ENCODE measurements at places on chromosomes 16 and 17. TPM values are rescaled to one million over a fixed set of nuclear protein-coding genes. Genes with fewer than 3 reads are reported as not detected.
A peak's percentile ranks its signal among the peaks of the same experiment; 100 is the strongest.

DNA sequence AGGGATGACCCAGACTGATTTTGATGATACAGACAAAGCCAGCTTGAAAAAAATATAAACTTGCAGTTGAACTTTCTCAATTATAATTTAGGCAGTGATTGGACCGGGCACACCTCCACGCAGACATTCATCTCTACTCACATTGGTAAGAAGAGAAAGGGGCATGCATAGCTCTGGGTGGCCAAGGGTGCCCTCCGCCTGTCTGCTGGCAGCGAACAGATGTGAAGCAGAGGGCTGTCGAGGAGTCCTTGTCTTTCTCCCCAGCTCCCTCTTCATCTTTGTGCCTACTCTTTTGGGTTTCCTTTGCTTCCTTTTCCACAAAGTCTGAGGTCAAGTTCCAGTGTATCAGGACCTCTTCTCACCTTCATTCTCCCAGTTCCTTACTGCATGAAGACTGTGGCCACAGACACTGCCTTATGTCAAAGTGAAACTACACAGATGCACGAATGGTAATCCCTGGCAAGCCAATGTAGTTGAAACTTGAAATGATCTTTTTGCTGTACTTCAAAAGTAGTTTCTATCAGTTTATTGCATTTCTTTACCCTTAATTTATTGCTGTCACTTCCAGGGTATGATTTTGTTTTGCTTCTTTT, 343.7 kb upstream of the SOX9 start:
- ATAC-seq: no peak

DNA sequence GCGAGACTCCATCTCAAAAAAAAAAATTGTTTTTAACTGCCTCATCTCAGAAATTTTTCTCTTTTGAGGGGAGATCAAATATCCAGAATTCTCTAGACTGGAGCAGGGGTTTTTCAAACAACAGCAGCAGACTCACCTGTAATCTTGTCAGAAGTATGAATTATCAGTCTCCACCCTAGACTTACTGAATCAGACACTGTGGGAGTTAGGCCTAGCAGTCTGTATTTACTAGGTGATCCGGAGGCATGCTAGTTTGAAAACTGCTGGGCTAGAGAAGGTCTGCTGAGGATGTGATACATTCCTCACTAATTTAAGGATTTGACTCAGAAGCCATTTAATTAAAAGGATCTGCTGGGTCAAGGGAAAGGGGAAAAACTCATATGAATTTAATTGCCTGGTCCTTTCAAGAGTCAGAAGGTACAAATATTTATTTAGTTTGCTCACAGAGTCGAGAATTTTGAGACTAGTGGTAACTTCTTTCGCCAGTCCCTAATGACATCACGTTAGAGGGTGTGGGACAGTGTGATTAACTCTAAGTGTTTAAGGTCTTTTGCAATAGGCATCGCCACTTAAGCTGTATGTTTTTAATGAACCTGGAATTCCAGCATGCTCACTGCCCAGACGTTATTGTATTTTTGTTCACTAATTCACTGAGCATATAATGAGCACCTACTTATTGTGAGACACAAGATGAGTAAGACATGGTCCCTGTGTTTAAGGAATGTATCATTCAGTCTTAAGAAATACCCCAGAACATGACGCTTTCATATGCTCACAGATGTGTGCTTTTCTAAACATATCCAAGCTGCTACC, 14.2 kb downstream of the ATP6V0A1 start:
- ATAC-seq: peak; percentile 93

DNA sequence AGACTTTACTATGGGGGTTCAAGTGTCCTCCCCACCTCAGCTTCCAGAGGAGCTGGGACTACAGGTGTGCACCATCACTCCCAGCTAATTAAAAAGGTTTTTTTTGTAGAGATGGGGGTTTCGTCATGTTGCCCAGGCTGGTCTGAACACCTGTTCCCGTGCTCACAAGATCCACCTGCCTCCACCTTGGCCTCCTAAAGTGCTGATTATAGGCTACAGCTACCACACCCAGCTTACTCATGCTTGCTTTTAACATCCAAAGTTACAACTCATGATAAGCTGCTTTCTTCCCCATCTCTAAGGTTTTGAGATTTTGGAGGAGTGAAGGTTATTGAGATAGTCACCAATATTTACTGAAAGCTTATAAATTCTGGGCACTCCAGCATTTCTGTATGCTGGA, 2.6 kb downstream of the NUP88 start:
- peak; percentile 17 for ATAC-seq

DNA sequence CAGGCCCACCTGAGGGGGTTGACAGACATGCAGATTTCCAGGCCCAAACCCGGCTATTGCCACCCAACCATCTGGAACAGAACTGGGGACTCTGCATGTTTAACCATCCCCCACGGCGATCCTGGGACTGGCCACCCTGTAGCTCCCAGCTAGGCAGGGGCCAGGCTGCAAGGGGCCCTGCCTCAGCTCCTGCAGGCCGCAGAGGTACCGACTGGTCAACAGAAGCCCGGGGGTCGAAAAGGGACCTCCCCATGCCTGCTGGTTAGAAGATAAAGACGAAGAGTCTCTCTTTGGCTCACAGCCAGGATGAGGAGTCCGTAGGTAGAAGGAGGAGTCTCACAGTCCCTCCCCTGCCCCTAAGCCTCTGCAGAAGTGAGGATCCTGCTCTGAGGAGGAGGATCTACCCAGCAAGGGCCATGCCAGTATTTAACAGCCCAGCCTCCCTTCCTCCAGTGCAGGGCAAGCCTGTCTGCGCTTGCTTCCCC, 223.4 kb upstream of the TNRC6C start:
- ATAC-seq: peak; percentile 32

DNA sequence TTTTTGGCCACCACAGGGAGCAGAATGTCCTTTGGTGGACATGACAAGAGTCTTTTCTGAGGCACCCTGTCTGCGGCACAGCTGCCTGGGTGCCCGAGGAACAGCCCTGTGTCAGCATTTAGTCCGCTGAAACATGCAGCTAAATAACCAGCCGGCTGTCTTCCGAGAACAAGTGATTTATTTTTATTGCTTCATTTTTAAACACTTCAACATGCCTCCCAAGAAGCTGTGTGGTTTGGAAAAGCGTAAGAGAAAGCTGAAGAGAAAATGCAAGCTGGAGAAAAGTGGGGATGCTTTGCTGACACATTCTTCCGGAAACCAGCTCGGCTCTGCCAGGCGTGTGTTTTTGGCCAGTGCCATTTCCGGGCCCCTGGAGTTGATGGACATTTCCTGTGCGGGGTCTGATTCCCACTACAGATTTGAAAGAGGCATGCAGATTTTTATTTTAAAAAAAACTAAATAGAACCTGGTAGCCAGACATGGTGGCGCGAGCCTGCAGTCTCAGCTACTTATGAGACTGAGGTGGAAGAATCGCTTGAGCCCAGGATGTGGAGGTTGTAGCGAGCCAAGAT, 94.7 kb downstream of the SEC14L1 start:
- no peak for ATAC-seq

- no peak for ATAC-seq
Observed at GRCh38 chr17:56038131-56038530, 115.1 kb upstream of the ANKFN1 start.

DNA sequence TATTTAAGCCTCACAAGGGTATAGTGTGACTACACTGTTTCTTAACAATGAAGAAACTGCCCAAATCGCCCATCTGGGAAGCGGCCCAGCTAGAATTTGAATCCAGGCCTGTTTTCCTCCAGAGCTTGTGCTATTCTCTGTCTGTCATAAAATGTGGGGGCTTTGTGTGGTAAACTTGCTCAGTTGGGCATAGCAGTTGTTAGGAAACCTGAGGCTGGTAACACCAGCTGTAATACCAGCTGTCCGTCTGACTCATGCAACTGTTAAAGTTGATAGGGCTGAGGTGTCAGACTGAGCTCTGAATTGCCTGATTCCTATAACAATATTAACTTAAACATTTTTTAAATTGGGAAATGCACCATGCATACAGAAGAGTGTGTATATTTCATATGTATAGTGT, 9.3 kb downstream of the NOD2 start:
- ATAC-seq: peak; percentile 16

DNA sequence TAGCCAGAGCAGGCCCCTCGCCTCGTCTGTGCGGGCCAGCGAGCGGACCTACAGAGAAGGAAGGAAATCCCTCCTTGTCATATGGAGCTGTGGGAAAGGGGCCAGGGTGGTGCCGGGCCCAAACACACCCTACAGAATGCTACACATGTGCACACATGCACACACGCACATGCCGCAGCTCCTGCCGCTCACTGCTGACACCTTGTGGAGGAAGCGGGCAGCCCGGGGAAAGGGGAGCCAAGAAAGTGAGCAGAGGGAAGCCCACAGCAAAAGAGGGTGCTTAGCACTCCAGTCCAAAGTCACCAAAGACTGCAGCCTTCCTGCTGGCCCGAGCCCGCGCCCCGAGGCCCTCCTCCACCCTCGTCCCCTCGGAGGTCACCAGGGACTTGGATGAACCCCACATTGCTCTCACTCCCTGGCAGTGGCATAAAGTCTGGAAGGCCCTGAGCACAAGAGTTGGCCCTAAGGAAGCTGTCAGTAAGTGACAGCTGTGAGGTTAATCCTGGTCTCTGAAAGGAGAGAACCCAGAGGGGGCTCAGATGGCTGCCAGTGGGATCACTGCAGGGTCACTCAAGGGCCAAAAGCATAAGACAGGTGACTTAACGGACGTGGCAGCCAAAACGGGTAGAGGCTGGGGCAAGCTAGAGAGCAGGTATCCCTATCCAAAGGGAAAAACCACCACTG, 68.2 kb downstream of the MYO18A start:
- ATAC-seq: peak; percentile 88

DNA sequence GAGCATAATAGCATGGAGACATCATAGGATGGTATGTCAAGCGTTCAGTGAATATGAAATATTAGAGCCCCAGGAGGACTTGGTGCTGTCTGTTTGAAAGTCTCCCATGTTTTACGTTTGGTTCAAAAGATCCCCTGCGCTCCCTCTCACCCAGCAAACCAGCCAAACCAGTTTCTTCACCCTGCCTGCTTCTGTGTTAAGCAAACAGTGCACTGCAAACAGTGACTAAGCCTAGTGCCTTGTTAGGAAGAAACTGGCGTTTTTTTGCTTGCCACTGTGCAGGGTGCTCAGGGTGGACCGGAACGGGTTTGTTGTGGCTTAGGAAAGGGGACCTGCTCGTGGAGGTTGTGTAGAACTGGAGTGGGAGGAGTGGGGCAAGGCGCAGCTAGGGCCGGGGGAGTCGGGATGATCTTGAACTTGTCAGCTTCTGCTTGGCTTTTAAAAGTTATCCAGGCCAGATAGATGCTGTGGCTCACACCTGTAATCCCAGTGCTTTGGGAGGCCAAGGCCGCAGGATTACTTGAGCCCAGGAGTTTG, 7.7 kb downstream of the CDH1 start:
- peak; percentile 88 for ATAC-seq

GRCh38 chr17:78348055-78348770, 11.7 kb downstream of the SOCS3 start:
- ATAC-seq: no peak

DNA sequence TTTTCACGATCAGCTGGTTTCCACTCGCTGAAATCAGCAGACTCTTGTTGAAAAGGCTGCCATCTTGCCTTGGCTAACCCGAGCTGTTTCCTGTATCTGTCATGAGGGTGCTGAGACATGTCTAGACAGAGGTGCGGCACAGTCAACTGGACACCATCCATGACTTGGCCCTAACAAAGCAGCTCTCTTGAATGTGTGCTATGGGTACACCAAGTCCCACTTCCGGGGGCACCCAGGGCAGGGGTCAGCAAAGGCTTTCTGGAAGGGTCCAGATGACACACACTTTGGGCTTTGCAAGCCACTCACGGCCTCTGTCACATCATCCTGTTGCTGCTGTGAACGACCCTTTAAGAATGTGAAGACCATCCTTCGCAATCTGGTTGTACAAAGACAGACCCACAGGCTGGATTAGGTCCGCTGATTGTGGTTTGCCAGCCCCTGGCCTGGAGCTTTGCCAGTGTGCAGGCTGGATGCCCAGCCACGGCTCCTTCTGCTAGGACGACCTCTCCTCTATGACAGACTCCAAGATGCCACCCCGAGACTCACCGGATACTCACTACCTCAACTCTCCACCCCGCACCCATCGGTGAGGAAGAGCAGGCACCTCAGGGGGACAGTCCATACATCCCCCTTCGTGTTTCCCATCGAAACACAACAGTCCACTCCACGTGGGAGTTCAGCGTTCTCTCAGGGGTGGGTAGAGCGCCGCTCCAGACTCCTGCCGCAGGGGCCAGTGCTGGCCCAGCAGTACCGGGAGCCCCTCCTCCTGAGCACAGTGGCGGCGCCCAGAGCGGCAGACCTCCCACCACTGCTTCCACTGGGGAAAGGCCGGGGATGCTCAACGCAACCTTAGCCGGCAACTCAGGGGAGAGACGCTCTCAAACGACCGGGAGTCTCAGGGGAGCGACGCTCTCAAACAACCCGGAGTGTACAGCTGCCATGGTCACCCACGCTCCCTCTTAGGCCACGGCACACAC, 123.5 kb downstream of the ANKRD11 start:
- ATAC-seq: peak; percentile 56

DNA sequence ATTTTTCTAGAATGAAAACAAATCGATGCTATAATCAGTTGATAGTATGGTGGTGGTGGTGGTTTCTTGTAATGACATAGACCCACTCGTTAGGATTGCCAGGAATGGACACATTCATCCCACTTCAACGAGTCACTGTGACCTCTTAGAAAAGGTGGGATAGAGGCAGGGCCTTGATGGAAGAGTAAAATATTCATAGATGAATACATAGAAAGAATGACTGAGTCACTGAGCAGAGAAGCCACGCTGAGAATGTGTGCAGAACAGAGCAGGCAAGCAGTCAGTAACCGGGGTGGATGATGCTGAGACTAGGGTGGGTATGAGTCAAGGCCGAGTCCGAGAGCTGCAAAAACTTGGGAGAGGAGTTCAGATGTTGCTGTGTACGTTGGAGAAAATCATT, 129.9 kb downstream of the PITPNC1 start:
- ATAC-seq: no peak

- peak; percentile 67 for ATAC-seq
Observed at GRCh38 chr16:30786936-30787612, at the start of gene ZNF629. ZNF629 (minus strand) TSS chr16:30787205; CDS start chr16:30784482, 2,723 bp downstream.

DNA sequence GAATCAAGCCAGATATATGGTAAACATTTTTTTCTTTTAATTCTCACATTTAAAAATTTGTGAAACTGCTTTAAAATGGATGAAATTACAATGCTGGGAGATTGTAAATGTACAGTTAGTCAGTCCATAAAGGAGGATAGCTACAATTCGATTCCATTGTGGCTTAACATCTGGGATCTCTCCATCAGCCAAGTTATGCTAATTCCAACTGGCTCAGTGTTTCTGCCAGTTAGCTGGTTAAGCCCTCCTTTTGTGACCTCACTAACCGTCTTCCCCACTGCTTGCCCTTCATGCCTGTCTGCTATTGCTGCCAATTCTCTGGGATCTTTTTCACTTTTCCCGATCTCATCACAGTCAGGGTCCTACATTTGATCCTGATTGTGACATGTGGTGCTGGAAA, 1347.6 kb downstream of the CDH11 start:
- ATAC-seq: no peak

GRCh38 chr17:37176723-37177122, 199.1 kb upstream of the C17orf78 start:
- peak; percentile 91 for ATAC-seq

- ATAC-seq: no peak
Observed at GRCh38 chr17:78368348-78368747, 8.5 kb upstream of the SOCS3 start.

The KRTAP2-1 gene
- total RNA-seq: not detected

The SLC38A8 gene
- total RNA-seq: not detected

The KRT25 gene
- not detected for total RNA-seq

The DRC7 gene
- not detected for total RNA-seq

The CSNK2A2 gene
- 45.8 TPM for total RNA-seq

The CES3 gene
- 1.1 TPM for total RNA-seq

The XYLT1 gene
- 11.0 TPM for total RNA-seq

The HCRT gene
- not detected for total RNA-seq

The C17orf50 gene
- not detected for total RNA-seq

The JPH3 gene
- 0.16 TPM for total RNA-seq

All from esophagus mucosa (tissue), 1 donor.